ENCODE measurements at places on chromosomes 2 and 18.

DNA sequence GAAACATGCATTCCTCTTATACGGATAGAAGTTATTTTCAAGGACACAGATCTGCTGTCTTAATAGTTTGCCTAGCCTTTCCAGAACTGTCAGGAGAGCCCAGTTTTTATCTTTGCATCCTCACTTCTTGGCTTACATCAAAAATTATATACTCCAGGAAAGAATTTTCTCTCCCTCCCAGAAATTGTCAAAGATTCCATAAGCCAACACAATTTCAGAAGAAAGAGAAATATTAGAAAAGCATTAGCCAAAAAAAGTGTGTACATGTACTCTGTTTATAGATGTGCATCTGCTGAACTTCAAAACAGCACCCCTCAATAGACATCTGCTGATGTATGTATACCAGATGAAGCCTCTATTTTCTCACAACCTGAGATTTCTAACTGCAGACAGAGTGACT, 210.4 kb downstream of the METTL4 start:
- no peak for DNase-seq

GRCh38 chr2:140502951-140503630, 1627.7 kb downstream of the LRP1B start:
- DNase-seq, result no peak

DNA sequence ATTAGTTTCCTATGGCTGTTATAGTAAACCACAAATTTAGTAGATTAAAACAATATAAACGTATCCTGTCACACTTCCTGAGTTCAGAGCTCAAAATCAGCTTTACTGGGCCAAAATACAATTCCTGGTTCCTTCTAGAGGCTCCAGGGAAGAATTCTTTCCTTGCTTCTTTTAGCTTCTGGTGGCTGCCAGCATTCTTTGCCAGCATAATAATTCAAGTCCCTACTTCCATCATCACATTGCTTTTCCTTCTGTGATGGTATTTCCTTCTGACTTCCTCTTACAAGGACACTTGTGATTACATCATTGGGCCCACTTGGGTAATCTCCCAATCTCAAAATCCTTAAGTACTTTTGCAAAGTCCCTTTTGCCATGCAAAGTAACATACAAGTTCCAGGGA, 40.6 kb downstream of the MOB4 start:
- DNase-seq, result peak; percentile 59

GRCh38 chr2:121366040-121366439, 81.0 kb upstream of the TFCP2L1 start:
- DNase-seq, result no peak

GRCh38 chr2:1868683-1869141, 124.4 kb upstream of the PXDN start:
- DNase-seq, result no peak

- no peak for DNase-seq
These were observed 29.7 kb upstream of the MAP4K4 start for GRCh38 chr2:101667823-101668222.

GRCh38 chr2:47950340-47951301, 44.3 kb upstream of the FBXO11 start:
- peak; percentile 5 for DNase-seq

DNA sequence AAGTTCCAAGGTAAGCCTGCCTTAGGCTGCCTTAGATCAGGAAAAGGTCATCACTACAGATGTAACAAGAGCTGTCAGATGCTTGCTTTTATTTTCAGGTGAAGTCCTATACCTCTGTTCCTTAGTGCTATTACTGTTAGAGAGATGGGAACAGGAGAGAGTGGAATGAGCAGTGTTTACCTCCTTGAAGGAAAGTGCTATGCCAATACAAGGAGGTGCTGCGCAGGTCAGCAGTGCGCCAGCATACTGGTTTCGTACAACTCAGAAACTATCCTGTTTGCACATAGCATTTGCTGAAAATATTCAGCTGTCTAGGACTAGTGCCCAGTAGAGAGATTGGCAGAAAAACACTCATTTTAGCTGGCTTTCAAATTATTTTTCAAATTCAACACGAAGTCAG, 413.0 kb upstream of the RAB12 start:
- no peak for DNase-seq

GRCh38 chr18:52481116-52481515, 141.1 kb downstream of the DCC start:
- DNase-seq, result no peak

- DNase-seq, result no peak
These were observed 17.8 kb upstream of the TMEM131 start for GRCh38 chr2:98013407-98014042.

DNA sequence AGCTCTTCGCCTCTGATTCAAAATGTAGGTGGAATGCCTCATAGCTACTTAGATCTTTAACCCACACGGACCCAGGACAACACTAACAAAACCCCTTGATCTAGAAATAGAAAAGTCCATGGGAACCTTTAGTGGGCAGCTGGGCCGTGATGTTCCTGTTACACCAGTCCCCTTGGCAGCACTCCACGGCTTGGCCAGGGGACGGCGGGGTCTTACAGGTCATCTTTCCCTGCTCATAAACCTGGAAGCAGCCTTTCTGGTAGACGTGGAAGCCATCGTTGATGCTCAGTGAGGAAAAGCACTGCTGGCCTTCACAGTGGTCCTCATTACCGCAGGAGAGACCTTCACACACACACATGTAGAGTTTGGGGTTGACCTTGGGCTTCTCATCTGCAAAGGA, 95.9 kb downstream of the ACVR1 start:
- no peak for DNase-seq

DNA sequence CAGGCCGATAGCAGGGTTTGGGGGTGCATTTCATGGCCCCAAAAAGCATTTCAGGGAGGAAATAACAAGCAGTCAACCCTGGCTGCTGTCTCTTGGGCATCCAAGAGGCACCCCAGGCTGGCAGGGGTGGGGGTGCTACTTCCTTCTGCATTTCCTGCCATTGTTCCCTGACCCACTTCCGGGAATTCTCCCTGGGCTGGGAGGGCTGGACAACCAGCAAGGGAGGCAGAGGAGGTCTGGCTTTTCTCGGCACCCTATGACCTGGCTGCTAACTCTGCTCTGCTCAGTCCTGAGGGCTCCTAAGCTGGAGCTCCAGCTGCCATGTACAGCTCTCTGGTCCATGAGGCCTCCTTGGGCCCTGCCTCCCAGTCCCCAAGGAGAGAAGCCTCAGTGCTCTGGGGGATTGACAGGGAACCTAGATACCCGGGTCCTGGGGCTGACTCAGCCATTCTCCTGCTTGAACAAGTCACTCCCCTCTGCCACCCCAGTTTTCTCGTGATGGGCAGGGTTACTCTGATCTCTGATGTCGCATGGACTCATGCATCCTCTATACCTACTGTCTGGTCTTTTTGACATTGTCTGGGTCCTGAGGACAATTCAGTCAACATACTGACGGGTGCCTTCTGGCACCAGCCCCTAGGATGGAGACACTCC, 47.2 kb downstream of the DYSF start:
- no peak for DNase-seq

DNA sequence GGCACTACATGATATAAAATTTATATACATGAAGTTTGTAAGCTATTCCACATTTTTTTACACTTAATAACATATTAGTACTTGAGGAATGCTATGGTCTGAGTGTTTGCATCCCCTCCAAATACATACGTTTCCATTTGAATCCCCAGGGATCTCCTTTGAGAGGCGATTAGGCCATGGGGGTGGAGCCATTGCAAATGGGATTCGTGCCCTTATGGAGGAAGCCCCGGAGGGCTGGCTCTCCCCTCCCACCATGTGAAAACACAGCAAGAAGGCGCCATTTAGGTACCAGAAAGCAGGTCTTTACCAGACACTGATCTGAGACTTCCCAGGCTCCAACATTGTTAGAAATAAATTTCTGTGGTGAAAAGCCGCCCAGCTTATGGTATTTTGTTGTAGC, 20.8 kb upstream of the MBP start:
- DNase-seq, result no peak
